GM23248 (cell line): ENCODE measurements at places on chromosomes 12 and 14. TPM values are rescaled to one million over a fixed set of nuclear protein-coding genes. Genes with fewer than 3 reads are reported as not detected.

- DNase-seq: peak; percentile 41
These were observed 15.6 kb upstream of the DYNC1H1 start for GRCh38 chr14:101948666-101949216.

The KRT74 gene
- not detected in 2 replicates for total RNA-seq

The IFI27 gene
- not detected in 2 replicates for total RNA-seq

The CLEC4A gene
- not detected in 2 replicates for total RNA-seq

The PTGES3 gene
- 79.9 and 89.2 TPM in 2 replicates for total RNA-seq

DNA sequence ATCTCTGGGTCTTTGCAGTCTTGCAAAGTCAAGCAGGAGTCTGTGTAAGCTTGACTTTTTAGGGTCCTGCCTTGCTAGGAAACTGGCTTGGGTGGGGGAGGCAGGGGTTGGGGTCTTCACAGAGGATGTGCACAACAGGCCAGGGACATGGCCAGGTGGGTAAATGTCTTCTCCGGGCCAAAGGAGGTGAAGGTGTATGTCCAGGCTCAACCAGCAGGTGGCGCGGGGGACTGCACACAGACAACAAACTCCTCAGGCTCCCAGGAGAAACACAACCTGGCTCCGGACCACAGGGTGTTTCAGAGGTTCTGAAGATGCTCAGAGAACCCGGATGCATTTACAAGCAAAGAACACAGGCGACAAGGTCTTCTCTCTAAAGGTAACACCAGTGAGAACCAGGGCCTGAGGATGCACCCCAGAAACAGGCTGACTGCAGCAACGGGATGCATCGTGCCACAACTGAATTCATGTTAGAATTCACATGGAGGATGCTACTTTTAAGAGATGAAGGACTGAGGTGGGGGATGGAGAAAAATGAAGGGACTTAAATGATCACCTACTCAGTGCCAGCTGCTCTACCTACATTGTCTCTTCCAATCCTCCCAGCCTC is 56.0 kb downstream of the PLEKHG3 start:
- peak; percentile 52 for DNase-seq

GRCh38 chr14:28515571-28515970 is 251.0 kb upstream of the FOXG1 start:
- DNase-seq: no peak

The PROX2 gene
- not detected in 2 replicates for total RNA-seq

DNA sequence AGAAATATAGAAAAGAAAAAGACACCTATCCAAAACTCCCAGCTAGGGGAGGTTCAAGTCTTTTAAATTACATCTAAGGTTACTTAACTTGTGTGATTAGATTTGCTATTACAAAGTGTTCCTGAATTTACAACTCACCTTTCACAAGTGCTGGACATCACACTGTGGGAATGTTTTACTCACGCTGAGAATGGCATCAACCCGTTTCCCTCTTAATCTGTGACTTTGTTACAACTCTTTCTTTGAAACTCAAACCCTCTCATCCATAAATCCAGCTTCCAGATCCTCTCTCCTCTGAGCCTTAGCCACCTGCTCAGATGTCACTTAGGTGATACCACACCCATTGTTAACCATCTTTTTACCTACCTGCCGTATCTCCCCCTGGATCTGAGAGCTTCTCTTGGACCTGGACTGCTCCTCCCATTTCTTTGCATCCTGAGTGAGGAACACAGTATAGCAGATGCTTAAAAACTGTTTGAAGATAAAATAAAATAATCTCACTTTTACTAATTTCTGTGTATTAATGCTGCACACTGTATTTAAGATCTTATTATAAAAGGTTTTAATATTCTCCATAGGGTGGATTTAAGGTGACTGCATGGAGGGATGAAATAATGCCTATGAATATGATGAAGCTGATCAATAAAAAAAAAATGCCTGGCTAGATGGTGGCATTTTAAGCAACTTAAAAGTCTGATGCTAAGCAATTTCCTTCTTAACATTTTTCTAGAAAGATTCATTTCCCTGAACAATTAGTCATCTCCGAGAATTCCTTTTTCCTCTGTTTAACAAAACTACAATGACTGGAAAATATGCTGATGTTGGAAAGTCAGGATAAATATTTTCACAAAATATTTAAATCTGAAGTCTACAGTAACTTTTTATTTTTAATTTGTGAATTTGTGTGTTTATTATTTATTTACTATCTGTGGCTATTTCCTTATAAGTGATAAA is 39.1 kb upstream of the NAP1L1 start:
- DNase-seq: peak; percentile 77

GRCh38 chr14:100712490-100712889 is 14.2 kb upstream of the DLK1 start:
- DNase-seq: no peak

The PTPN21 gene
- total RNA-seq: 13.3 and 21.2 TPM in 2 replicates

DNA sequence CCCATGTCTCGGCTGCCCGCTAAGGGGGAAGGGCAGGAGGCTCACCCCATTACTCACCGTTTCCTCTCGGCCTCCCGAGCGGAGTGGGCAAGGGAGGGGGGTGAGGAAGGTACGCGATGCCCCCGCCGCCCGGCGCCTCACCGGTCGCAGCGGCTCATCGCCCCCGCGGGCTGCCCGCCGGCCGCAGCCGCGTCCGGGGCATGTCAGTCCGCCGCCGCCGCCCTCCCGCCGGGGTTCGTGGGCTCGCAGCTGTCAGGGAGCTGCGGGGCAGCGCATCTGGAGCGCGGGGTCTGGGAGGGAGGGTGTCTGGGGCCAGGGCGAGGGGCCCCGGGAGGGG is 461 bp downstream of the SLC8A3 start:
- DNase-seq: peak; percentile 27

DNA sequence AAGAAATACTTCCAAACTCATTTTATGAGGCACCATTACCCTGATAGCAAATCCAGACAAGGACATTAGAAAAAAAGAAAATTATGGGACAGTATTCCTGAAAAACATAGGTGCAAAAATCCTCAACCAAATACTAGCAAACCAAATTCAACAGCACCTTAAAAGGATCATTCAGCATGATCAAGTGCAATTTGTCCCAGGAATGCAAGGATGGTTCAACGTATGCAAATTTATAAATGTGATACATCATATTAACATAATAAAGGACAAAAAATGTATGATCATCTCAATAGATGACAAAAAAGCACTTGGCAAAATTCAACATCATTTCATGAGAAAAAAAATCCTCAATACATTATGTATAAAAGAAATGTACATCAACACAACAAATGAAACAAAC is 162.9 kb downstream of the DUSP6 start:
- no peak for DNase-seq

DNA sequence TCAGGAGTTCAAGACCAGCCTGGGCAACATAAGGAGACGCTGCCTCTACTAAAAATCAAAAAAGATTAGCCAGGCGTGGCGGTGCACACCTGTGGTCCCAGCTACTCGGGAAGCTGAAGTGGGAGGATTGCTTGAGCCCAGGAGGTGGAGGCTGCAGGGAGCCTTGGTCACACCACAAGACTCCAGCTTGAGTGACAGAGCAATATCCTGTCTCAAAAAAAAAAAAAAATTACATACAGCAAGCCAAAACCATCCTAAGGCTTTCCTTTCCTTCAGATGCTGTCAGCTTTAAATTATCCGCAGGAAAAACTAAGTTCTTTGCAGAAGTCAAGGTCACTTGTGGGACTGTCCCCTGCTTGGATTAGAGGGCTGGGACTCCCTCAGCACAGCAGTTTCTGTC is 1.3 kb downstream of the CS start:
- DNase-seq: no peak
